ENCODE measurements at places on chromosomes 2 and 18.

DNA sequence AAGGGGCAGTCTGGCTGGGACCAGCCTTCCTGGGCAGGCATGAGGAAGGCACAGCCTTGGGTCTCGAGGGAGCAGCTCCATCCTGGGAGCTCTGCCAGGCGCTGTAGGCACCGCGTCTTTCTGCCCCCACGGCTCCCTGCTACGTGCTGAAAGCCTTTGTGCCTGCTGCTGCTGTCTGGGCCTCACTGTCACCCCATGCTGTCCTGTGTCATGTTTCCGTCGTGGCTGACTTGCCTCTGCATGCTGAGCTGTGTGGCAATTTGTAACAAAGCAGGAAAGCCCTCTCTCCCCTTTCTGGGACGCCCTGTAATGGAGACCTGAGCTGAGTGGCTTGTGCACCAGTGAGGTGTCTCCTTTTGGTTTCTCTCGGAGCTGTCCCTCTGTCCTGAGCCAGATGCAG lies 152.5 kb downstream of the TSN start:
- no peak for DNase-seq

GRCh38 chr2:100246163-100247145 lies 75.8 kb downstream of the LONRF2 start:
- no peak for DNase-seq

- DNase-seq = no peak
These were observed 17.4 kb upstream of the HNRNPA3 start for GRCh38 chr2:177195194-177195593.

- no peak for DNase-seq
These were observed 1.3 kb downstream of the CDCA7 start for GRCh38 chr2:173355866-173356508.

DNA sequence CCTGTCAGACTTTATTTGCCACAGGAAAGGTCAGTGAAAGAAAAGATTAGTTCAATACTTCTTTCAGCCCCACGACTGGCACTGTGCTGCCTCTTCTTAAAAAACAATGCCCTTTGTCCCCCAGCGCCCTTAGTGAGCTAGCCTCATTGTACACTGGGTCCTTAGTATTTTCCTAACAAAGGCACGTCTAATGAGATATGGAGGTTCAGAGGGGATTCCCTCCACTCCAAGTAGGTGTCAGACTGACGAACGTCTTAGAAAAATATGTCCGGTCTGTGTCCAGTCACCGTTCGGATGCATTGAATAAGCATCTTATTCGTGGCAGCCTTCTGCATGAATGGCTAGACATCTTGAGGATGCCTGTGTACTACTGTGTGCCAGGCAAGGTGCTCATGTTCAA lies 1.1 kb downstream of the FECH start:
- DNase-seq = no peak

DNA sequence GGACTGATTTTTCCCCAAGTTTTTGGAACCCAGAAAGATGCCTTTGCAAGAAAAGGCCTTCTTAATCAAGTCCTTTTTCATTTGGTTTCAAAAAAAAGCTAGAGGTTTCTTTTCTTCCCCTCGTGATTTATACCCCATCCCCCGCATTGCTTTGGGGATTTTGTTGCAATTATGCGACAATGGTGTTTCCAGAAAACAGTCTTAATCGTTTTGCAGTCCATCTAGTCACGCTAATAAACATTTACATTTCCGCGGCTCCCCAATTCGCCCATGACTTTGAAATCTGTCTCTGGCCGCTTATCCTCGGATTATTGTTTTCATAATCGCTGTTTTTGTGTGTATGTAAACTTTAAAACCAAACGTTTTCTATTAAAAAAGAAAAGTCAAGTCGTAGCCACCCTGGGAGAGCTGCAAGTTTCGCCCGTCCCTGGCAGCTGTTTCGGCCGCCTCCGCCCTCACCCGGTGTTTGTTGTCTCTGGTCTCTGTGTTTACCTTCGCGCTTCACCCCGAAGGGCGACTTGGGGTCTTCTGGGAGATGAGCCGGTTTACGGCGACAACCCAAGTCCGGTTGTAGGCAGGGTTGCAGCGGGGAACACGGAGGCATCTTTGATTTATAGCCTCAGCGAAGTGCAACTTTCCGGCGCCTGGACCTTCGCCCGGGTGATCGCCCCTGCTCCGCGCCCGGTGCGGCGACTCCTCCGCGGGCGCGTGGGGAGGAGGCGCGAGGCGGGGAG lies 667 bp downstream of the SP9 start:
- DNase-seq = no peak

DNA sequence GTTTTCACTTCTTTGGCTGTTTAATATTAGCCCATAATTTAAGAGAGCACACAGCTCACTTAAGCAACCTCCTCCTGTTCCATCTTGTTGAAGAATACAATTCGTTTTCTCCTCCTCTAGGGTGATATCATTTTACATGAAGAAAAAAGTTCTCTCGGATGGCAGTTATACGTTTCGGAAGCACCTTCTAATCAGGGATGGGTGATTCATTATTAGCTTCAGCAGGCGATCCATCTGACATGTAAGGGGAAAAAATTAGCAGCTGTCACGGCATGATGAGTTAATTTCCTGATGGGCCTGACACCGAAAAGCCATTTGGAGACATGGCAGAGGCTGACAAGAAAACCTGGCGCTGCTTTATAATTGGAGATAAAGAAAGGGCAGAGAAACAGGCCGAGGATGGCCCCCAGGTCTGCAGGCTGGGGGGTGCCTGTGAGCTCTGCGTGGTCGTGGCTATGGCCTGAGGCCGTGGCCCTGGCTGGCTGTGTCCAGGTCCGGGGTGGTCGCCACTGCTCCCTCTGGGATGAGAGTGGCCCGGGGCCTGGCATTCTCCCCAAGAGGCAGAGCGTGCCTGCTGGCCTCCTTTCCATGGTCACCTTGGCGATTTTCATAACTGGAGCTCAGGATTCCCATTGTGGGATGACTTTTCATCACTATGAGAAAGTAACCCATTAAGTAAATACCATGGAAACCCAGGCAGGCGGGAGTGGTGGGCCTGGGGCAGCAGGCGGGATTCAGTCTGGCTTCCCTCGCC lies 140.1 kb downstream of the PTGR3 start:
- no peak for DNase-seq

- DNase-seq = no peak
These were observed 626.7 kb downstream of the GALR1 start for GRCh38 chr18:77876319-77876865.

- DNase-seq = no peak
These were observed 31.9 kb upstream of the CREG2 start for GRCh38 chr2:101419096-101419663.

DNA sequence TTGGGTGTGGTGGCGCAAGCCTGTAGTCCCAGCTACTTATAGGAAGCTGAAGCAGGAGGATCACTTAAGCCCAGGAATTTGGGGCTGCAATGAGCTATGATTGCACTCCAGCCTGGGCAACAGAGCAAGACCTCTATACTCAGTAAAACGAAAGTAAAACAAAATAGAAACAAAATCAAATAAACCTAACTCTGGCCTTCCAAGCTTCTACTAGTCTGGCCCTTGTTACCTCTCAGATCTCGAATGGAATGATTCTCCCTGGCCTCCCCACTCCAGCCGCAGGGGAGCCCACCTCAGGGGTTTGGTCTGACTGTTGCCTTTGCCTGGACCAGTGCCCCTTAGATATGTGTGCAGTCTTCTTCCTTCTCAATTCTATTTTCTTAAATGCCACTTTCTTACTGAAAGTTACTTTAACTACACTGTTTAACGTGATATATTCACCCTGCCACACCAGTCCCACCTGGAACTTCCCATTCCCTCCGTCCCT lies 160.0 kb upstream of the GCFC2 start:
- no peak for DNase-seq

GRCh38 chr2:68912732-68913131 lies 40.0 kb downstream of the GKN2 start:
- no peak for DNase-seq

GRCh38 chr18:48006415-48007175 lies 76.1 kb upstream of the SMAD2 start:
- DNase-seq = no peak

- DNase-seq = no peak
These were observed 67.8 kb downstream of the MERTK start for GRCh38 chr2:111966241-111966640.

DNA sequence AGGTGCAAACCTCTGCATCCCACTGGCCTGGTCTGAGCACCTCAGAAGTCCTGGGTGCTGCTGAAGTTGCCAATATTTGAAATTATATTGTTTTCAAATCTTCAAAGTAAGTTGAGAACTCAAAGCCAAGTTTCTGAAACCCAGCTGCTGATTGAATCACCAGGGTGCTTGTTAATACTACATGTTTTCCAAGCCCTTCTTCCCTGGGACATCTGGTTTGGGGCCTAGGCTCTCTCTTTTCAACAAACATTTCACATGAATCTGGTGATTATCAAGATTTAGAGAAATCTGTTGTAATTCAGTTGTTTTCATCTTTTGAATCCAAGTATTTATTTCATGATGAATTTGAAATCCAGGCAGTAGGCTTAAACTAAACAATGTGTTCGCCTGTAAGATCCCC lies 24.4 kb downstream of the MLPH start:
- no peak for DNase-seq

GRCh38 chr2:88751768-88752167 lies 60.3 kb downstream of the RPIA start:
- no peak for DNase-seq
